Tibial nerve (tissue), 4 donors: ENCODE measurements at places on chromosomes 16 and 17.
A peak's percentile ranks its signal among the peaks of the same experiment; 100 is the strongest.

DNA sequence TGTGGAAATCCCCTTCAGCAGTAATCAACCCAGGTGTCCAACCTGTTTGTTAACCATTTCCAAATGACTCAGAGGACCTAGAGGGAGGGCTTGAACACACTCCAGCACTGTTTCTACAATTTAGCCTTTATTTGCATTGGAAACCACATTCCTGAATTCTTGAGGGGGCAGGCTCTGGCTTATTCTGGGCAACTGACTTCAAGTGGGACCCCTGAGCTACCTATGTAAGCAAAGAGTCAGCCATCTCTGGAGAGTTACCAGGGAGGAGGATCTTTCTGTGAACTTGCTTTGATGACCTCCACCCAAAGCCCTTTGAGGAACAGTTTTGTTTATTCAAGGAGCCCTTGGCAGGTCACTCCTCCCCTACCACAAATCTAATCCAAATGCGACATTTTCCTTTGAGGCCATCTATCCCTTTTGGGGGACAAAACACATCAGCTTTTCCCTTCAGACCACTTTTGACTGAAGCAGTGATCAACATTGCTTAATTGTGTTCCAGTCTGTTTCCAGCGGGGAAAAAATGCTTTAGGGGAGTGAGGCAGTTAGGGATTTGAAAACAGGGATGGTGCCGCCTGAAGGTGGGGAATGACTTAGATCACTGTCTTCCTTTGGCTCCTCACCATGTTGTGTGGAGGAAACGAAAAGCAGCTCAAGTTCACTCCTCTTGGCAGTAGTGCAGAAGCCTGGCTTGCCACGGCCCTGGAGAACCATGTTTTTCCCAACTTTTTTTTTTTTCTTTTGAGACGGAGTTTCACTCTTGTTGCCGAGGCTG lies 46.2 kb downstream of the TUBD1 start:
- peak; percentile 61 for DNase-seq

GRCh38 chr17:55321427-55322060 lies 56.8 kb downstream of the HLF start:
- no peak for DNase-seq

DNA sequence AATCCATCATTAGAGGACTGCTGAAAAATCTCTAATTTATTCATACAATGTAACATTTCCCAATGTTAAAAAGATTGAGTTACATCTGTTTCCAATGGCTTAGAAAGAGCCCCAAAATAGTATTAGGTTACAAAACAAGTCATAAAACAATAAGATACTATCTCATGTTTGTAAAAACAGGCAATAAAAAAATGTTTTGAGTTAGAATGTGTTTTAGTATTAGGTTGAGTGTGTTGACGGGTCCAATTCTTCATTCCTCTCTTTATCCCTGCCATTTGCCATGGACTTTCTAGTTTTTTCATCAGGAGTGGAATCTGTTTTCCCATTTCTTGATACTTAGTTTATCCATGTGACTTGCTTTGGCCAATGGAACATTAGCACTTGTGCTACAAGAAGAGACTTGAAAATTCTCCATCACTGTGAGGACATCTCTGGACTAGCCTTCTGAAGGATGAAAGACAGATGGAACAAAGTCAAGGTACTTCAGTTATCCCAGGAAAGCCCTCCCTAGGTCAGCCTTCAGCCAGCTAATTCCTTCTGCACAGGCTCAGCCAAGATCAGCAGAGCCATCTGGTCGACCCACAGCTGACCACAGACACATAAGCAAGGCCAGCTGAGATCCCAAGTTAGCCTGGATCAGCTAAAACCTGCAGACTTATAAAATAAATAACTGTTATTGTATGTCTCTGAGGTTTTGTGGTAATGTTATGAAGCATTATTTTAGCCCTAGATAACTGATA lies 83.3 kb downstream of the HS3ST3A1 start:
- DNase-seq = no peak

DNA sequence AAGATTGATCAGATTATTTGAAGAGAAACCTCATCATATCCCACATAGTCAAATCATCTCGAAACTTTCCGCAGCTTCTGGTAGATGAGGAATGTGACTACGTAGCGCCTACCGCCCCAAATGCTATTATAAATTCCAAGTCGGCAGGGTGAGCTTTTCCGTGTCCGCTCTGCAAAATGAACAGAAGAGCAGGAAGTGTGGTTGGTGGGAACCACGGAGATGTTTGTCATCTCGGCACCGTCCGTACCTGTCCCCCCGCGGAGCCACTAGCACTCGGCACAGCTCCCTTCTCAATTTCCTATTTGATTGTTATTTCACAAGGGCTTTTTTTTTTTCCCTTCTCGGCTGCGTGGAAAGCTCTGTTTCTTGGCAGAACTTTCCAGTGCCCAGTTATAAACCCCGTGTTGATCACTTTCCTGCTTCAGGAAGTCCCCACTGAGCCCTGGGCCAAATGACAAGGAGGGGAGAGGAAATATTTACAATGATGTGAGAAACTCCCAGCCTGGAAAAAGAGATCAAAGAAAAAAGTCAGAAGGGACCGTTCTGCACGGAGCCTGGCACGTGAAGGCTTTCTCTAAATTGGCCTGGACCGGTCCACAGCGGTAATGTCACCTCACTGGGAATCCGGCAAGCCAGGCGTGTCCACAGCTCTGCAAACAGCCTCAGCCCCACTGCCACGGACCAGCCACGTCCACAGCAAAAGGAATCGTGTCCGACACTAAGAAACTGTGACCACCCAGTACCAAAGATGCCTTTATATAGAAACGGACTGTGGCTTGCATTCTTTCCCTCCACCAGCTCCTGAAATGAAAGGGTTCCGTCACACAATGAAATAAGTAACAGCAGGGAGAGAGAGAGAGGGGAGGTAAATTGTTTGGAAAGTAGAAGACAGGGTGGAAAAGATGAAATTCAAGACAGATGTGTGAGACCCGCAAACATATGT lies 65.0 kb downstream of the MRM3 start:
- DNase-seq = no peak

GRCh38 chr16:4046221-4046620 lies 70.0 kb downstream of the ADCY9 start:
- no peak for DNase-seq

DNA sequence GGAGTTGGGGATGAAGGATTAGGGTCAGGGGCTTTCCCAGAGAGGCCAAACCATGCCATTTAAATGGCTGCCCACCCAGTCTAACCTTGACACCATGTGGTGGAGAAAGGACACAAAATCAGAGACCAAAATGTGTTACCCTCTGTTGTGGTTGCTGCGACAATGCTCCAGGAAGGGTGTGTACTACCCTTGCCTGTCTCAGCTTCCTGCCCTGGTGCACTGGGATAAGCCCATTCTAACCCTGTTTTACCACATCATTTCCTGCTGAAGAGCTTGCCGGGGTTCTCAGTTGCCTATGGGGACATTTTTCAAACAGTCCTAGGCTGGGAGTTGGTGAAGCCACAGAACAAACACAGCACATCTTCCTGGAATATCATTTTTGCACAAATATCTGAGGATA lies 4.9 kb downstream of the OR4D1 start:
- DNase-seq = no peak

DNA sequence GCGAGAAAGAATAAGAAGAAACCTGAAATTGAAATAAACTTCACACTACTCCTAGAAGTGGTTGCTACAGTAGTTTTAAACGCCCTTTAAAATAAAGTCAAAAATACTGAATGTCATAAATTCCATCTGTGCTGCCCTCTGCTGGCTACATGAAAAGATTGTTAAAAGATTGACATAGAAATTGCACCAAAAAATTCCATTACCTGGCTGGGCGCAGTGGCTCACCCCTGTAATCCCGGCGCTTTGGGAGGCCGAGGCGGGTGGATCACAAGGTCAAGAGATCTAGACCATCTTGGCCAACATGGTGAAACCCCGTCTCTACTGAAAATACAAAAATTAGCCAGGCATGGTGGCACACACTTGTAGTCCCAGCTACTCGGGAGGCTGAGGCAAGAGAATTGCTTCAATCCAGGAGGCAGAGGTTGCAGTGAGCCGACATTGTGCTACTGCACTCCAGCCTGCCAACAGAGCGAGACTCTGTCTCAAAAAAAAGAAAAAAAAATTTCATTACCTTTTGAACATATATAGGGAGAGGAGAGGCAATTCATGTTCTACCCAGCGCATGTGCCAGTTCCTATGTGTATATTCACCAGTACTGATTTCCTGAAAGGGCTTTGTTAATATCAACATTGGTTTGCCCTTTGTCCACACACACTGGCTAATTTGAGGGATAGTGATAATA lies 36.5 kb downstream of the CYTH1 start:
- DNase-seq = no peak

DNA sequence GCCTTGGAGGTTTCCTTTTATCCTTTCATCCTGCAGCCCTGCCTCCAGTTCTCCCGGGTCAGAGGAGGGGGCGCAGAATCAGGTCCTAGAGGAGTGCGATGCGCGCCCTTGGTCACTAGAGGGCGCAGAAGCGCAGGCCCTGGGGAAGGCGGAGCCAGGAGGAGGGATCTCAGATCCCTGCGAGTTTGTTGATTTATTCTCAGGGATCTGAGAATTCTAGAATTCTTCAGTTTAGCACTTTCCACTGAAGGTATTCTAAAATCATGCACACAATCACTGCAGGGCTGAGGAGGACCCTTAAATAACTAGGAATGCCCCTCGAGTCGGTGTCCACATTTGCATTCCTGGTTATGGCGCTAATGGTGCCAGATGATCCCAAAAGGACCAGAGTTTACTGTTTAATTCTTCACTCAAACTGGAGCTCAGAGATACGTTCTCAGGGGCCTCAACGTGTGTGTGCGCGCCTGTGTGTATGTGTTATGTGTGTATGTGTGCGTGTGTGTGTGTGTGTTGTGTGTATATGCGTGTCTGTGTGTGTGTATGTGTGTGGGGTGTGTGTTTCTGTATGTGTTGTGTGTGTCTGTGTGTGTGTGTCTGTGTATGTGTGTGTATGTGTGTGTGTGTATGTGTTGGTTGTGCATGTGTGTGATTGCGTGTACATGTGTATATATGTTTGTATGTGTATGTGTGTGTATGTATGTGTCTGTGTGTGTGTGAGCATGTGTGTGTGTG lies 6.9 kb upstream of the ELAC2 start:
- peak; percentile 51 for DNase-seq

DNA sequence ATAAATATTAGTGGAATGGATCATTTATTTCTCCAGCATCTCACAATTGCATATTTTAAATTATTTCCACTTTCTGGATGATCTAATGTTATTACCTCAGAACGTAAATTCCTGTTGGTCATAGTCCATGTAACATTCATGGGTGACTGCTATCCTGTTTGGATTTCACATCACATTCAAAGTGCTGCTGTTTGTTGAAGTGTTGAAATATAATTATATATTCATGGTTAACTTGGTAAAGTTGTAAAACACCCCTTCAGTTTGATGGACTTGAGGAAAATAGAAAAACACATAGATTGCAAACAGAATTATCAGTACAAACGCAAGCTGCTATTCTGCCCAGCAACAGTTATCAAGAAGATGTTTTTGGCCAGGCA lies 59.6 kb downstream of the TANGO6 start:
- DNase-seq = no peak

DNA sequence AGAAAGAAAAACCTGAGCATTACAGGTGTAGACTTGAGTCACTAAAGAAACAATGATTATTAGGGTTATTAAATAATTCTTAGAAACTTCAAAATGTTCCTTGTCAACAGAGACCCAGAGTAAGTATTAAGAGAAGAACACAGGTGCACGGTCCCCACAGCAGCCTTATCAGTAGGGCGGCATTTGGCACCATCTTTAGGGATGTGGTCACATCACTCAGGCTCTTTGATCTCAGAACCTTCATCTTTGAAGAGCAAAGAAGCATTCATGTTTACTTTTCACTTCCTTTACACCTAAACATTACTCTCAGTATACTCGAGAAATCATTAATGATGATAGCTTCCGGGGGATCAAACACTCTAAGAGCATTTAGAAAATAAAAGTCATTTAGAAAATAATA lies 928.7 kb downstream of the KCNJ2 start:
- no peak for DNase-seq

DNA sequence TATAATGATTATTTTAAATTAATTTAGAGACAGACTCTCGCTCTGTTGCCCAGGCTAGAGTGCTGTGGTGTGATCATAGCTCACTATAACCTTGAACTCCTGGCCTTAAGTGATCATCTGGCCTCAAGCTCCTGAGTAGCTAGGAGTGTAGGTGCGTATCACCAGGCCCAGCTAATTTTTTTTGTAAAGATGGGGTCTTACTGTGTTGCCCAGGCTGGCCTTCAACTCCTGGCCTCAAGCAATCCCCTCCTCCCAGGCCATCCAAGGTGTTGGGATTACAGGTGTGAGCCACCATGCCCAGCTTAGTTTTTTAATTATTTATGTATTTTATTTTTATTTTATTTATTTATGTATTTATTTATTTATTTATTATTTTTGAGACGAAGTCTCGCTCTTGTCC lies 17.9 kb downstream of the CTCF start:
- no peak for DNase-seq

GRCh38 chr17:49664706-49665211 lies 13.1 kb downstream of the SPOP start:
- DNase-seq = no peak

DNA sequence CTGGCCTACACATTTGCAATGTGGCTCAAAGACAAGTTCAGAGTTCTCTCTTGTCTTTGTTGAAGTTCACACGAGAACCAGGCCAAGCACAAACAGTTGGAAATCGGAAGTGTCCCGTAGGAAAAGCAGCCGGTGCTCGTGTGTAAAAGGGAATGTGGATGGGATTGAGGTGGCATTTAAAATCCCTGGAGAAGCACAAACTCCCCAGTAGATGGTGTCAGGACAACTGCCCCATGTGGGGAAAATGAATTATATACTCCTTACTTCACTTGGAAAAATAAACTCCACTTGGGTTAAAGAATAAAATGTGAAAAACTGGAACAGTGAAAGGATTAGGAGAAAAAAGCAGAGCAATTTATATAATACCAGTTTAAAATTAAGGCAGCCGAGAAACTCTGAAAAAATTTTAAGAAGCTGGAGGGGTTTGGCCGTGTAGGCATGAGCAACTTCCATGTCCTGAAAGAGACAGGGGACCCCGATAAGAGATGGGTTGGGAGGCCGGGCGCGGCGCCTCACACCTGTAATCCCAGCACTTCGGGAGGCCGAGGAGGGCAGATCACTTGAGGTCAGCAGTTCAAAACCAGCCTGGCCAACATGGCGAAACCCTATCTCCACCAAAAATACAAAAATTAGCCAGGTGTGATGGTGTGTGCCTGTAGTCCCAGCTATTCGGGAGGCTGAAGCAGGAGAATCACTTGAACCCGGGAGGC lies 28.1 kb downstream of the CBFA2T3 start:
- DNase-seq = no peak

- DNase-seq = no peak
These were observed 1.4 kb upstream of the WNT3 start for GRCh38 chr17:46819906-46820351.
